ENCODE measurements at places on chromosomes 3 and 15.

GRCh38 chr3:9837701-9838582 lies 5.9 kb downstream of the RPUSD3 start:
- no peak for DNase-seq

GRCh38 chr3:153354641-153355040 lies 192.6 kb downstream of the RAP2B start:
- no peak for DNase-seq

- no peak for DNase-seq
Measured at GRCh38 chr3:127291611-127292010, 3.8 kb upstream of the PRR20G start.

GRCh38 chr3:113186566-113186965 lies 24.8 kb upstream of the BOC start:
- no peak for DNase-seq

- DNase-seq = no peak
Measured at GRCh38 chr3:129305592-129306091, 27.0 kb downstream of the HMCES start.

- no peak for DNase-seq
Measured at GRCh38 chr3:106617276-106617675, 748.5 kb upstream of the CBLB start.

DNA sequence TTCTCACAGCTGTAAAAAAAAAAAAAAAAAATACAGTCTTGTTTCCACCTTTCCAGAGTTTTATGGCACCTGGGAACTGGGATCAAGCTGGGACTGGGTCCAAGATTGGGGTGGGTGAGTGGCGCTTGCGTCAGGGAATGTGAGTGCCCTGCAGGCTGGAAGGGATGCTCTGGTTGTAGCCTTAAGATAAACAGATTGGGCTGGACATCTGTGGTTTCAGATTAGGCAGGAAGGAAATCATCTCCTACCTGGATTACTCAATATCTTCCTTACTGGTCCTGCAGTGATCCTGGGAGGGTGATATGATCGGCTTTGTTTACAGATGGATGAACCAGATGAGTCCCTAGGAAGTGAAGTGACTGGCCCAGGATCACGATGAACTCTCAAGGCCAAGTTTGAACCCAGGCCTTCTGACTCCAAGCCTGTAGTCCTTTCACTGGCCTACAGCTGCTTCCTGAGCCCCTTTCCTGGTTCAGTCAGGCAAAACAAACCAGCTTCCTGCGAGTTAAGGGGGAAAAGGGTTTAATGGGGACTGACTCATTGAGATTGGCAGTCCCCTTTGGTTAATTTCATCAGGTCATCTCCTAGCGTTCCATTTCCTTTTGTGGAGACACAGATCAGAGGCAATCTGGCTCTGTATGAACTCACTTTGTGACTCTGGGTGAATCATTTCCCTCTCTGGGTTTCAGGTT lies 179.8 kb downstream of the THSD4 start:
- DNase-seq = no peak

DNA sequence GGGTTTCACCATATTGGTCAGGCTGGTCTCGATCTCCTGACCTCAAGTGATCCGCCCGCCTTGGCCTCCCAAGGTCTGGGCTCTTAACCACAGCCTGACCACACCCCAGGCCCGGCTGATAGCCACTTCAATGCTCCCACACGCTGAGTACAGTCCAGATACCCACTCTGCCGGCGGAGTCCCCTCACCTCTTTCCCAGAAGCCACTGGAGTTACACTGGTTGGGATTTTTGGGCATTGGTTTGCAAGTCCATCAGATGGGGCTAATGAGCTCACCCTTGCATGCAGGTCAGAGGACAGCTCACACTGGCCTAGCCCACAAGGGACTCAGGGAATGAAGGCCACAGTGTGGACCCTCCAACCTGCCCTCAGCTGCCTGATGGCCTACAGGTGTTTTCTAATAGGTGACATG lies 60.1 kb downstream of the IQSEC1 start:
- no peak for DNase-seq

- DNase-seq = no peak
Measured at GRCh38 chr15:23576061-23576460, 10.6 kb downstream of the MKRN3 start.

GRCh38 chr3:8420612-8421011 lies 81.0 kb upstream of the LMCD1 start:
- DNase-seq = no peak

DNA sequence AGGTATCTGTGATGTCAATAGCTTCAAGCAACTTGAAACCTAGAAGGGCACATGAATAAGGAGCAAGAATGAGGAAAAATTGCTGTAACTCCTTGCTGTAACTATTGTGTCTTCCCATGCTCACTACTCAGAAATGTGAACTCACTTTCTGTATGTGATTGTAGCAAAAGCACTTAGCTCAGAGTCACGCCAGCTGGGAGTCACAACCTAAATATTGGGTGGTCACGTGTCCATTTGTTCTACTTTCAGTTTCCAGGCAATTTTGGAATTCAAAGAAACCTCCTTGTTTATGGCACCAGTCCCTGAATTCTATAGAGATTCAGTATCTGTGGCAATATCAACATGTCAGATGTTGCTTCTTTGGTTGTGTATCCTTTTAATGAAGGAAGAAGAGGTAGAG lies 241.6 kb upstream of the AZI2 start:
- DNase-seq = no peak

- no peak for DNase-seq
Measured at GRCh38 chr15:65767895-65768294, 24.2 kb downstream of the DENND4A start.

GRCh38 chr3:27216295-27216855 lies 152.8 kb downstream of the NEK10 start:
- no peak for DNase-seq
